Astrocyte of the spinal cord (primary cell): ENCODE measurements at places on chromosomes 11 and 22.

- peak; percentile 12 for DNase-seq
These were observed 1135.5 kb downstream of the JRKL start for GRCh38 chr11:97525273-97525672.

DNA sequence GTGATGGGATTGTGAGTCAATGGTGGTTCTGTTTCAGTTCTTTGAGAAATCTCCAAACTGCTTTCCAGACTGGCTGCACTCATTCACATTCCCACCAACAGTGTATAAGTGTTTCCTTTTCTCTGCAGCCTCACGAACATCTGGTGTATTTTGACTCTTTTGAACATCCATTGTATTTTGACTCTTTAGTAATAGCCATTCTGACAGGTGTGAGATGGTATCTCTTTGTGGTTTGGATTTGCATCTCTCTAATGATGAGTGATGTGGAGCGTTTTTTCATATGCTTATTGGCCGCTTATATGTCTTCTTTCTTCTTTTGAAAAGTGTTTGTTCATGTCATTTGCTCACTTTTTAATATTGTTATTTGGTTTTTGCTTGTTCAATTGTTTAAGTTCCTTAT, 19.4 kb downstream of the NELL1 start:
- DNase-seq = no peak

GRCh38 chr11:101296896-101297295, 167.3 kb upstream of the PGR start:
- DNase-seq = no peak

DNA sequence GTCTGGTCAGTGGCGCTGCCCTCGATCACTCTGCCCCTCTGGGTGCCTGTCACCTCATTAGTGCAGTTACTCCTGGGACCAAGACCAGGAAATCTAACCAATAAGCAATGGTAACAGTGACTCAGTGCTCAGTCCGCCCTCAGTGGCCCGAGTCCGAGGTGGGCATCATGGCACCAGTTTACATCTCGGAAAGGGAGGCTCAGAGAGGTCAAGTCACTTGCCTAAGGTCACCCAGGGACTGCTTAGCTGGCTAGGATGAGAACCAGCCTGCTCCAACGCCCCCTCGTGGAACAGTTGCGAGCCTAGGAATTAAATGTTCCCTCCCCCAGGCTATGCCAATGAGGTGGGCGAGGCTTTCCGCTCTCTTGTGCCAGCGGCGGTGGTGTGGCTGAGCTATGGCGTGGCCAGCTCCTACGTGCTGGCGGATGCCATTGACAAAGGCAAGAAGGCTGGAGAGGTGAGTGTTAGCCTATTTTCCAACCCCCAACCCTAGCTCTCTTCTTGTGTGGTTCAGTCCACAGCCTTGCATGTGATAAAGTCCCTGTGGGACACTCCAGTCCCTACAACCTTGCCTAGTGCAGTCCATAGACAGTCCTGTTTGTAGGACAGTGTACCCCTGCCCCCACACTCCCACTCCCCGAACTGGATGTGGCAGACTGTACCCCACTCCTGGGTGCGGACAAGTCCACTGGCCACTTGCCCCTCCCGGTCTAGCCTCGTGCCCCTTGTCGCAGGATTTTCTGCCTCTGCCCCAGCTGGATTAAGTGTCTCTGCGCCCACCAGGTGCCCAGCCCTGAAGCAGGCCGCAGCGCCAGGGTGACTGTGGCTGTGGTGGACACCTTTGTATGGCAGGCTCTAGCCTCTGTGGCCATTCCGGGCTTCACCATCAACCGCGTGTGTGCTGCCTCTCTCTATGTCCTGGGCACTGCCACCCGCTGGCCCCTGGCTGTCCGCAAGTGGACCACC, 1.1 kb downstream of the MTFP1 start:
- DNase-seq = peak; percentile 78

DNA sequence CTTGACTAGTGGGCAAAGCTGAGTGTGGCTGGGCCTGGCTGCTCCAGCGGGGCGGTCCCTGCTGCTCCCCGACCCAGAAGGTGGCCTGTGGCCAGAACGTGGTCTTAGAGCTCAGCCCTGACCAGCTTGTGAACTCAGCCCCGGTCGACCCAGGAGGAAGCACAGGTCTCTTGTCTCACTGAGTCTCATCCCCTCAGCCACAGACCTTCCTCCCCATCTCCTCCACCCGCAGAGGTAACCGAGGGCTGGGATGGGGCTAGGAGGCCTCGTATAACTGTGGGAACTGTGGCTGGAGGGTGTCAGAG, 546.2 kb upstream of the B3GAT1 start:
- DNase-seq = no peak

- DNase-seq = no peak
These were observed 43.7 kb upstream of the ARHGAP20 start for GRCh38 chr11:110755941-110756340.

DNA sequence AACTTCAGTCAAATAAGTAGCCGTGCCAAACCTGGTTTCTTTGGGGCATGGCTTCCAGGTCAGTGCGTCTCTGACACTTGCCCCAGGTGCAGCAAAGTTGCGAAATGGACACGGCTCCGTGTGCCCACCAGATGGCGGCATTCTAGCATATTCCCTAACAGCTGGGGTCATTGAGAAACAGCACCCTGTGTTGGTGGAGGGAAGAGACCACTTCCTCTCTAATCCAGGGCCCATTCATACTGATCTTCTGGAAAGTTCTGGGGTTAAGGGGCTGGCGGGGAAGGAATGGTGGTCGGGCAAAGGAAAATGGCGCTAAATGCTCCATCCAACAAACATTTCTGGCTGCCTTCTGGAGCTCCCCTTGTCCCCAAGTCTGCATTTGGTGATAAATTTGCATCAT, 141.2 kb upstream of the TIMP3 start:
- DNase-seq = peak; percentile 57

- no peak for DNase-seq
These were observed 3.5 kb downstream of the ME3 start for GRCh38 chr11:86668929-86669328.

- peak; percentile 45 for DNase-seq
These were observed 224.1 kb downstream of the CADM1 start for GRCh38 chr11:115279813-115280761.

DNA sequence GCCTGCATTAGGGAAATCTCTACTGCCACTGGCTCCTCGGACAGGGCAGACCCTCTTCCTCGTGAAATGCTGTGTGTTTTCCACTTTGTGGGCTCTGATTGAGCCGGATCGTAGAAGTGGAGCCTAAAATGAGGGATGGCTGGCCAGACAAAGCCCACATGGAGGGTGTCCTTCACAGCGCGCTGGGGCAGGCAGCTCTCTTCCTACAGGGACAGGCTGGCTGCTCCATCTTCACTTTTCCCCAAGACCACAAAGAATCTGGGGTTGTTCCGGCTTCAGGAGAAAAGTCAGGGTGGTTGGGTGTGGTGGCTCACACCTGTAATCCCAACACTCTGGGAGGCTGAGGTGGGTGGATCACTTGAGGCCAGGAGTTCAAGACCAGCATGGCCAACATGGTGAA, 94.9 kb downstream of the MORC2 start:
- no peak for DNase-seq
